ENCODE measurements at places on chromosomes 2 and 18.

GRCh38 chr2:237952851-237953250 lies 14.0 kb upstream of the UBE2F start:
- no peak for DNase-seq

DNA sequence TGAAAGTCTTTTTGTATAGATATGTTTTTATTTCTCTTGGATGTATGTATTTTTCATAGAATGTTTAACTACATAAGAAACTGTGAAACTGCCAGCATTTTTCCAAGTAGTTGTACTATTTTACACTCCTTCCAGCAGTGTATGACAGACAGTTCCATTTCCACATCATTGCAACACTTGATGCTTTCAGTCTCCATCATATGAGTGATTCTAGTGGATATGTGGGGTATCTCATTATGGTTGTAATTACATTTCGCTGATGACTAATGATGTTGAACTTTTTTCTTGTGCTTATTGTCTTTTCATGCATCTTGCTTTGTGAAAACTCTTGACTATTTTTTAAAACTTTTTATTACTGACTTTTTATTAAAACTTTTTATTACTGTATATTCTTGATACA lies 101.4 kb downstream of the ARHGAP28 start:
- no peak for DNase-seq

- no peak for DNase-seq
Measured at GRCh38 chr2:201220102-201220570, 37.2 kb downstream of the CASP10 start.

DNA sequence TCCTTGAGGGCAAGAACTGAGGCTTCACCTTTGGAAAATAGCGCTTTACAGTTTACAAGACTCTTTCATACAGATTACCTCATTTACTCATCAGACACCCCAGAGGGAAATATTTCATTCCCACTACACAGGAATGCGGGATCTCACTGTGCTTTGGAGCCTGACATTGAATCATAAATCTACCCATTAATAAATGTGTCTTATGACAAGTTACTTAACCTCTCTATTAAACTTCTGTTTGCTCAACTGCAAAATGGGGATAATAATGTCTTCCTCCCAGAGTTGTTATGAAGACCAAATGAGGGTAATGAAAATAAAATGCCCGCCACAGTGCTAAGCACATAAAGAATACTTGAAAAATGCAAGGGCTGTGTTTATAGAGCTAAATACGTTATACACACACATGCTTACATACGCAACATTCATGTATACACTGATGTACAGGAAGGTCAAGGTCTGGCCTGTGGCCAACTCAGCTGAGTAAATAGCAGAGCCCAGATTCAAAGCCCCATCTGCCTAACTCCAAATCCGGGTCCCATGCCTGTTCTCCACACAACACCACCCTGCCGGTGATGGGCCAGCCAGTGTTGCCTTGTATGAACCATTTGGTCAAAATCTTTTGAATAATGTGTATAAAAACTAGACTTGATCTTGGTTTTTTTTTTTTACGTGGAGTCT lies 77.8 kb upstream of the STPG4 start:
- no peak for DNase-seq

GRCh38 chr2:101135412-101136296 lies 15.5 kb downstream of the TBC1D8 start:
- DNase-seq, result no peak

- no peak for DNase-seq
Measured at GRCh38 chr2:111167076-111167862, 46.6 kb downstream of the BCL2L11 start.

DNA sequence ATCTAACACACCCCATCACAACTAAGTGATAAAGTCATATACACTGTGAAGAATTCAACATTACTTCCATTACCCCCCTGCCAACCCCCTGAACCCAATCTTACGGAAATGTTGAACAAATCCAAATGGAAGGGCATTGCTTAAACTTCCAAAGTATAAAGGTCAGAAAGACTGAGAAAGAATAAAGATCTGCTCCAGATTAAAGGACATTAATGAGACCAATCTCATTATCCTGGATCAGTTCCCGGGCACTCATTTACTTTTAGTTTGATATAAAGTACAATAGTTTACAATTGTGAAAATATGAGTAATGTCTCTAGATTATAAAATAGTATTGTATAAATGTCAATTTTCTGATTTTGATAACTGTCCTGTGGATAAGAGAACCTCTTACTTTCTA lies 229.4 kb downstream of the PID1 start:
- DNase-seq, result no peak

GRCh38 chr2:196660244-196660643 lies 20.7 kb downstream of the CCDC150 start:
- no peak for DNase-seq

GRCh38 chr2:54704688-54705605 lies 18.5 kb upstream of the EML6 start:
- DNase-seq, result no peak

- no peak for DNase-seq
Measured at GRCh38 chr2:212088353-212088752, 450.2 kb downstream of the ERBB4 start.

DNA sequence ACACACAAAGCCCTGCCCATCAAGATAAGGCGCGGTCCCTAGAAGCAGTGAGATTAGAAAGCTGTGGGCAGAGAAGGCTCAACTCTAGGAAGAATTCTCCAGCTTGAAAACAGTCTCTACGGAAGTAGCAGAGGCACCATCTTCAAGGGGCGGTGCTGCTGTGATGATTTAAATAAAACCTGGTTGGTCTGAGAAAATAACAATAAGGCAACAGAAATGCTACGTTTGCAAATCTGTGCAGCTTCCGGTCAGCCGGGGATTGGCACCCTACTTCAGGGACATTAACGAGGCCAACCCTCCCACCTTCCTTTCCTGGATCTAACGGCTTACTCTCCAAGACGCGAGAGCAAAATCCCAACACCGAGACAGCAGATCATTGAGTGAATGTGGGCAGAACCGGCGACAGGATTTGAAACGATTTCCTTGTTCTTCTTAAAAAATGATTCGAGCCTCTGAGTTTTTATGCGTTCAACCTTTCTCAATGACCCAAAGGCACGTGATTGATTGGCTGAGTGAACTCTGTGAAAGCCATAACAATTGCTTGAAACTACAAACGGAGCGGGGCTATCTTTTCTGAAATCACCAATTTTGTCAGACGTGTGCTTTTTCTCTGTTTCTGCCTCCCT lies 93.7 kb upstream of the ZNF516 start:
- no peak for DNase-seq

DNA sequence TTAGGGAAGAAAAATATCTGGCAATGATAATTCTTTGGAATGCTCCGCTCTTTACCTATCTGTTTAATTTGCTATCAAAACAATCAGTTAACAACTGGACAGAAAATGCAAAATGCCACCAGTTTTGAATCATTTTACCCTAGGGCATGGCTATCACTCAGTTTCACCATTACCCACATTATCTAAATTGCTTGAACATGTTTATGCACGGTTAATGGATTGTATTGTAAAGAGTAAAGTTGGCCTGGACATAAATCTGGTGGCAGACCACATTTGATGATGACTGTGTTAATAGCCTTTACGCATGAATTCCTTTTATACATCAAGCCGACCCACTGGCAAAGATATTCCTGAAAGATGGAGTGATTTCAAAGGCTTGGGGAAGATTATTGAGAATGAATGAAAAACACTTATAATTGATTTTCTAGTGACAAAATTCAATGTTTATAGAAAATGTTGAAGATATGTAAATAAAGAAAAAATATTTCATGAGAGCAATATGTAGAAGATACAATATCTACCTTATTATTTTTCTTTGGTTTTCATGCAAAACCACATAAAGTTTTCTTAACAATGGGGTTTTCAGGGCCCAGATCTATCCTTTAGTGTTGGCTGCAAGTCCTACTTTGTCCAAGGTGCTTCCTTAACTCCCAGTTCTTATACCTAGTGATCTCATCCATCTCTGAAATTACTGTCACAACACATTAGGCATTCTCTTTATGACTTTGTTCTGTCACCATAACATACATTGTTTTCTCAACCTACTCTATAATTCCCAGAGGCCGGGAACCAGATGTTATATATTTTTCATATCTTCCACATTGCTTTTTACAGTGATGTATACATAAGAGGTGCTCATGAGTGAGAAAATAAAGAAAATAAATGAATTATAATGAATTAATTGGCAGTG lies 265.1 kb downstream of the RIT2 start:
- no peak for DNase-seq

DNA sequence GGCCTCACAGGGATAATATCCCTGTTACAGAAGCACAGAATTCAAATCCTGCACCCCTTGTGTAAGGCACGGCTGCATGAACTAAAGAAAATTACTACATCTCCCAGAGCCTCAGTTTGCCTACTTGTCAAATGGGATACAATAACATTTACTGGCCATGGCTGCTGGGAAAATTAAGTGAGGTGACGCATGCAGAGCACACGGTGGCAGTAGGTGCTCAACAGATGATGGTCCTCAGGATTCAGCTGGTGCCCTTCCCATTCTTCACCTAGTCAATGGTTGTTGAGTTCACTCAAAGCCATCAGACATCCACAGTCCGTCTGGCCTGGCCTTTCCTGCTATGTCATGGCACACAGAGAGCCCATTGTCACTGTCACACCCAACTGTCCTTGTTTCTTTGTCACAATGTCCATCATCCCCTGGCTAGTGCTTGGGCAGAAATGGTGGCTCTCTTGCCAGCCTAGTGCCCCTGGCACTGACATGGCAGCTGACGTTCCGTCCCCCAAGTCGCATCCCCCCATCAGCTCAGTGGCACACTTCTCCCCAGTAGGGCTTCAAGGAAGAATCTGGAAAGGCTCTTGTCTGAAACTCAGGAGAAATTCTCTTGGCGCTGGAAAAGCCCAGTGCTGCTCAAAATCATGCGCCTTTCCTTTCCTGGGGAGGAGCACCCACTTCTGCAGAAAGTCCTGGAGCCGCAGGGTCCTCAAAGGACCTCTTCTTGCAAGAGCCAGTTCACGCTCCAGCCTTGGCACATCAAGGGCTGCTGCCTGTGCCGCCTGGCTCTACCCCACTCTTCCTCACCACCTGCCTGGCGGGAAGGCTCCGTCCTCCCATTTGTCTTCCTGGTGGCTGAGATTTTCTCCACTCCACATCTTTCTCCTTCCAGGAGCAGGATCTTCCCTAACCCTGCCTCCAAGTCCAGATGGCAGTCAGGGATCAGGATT lies 55.9 kb upstream of the SLC66A3 start:
- DNase-seq, result no peak

DNA sequence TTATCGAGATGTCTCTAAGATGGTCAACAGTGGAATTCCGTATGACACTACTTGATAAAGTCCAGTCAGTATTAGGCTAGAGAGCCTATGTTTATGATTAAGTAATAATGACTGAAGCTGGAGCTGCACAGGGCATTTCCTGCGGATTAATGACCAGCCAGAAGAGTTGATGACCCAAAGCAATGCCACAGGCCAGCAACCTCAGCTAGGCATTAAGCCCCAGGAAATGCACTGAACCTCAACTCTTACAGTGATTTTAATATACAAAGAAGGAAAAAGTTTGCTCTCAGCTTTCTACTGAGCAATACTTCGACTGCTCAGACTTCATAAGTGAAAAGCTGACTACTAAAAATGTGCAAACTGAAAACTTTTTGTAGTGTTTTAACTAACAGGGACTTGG lies 3.9 kb downstream of the KCTD1 start:
- no peak for DNase-seq

DNA sequence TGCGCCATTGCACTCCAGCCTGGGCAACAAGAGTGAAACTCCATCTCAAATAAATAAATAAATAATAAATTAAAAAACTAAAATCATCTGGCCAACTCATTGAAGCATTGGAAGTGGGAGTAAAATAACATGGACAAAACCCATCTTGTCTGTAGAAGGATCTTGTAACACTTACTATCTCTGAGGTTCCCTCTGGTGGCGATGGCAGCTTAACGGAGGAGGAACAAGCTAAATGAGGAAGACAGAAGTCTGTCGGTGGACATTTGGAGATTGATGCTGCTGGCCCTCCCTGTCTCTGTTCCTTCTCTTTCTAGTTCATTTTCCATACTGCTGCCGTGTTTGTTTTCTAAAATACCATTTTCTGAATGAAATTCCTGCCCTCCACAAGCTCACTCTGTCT lies 43.4 kb downstream of the ZCCHC2 start:
- no peak for DNase-seq

GRCh38 chr2:46157072-46157965 lies 139.9 kb upstream of the EPAS1 start:
- no peak for DNase-seq

DNA sequence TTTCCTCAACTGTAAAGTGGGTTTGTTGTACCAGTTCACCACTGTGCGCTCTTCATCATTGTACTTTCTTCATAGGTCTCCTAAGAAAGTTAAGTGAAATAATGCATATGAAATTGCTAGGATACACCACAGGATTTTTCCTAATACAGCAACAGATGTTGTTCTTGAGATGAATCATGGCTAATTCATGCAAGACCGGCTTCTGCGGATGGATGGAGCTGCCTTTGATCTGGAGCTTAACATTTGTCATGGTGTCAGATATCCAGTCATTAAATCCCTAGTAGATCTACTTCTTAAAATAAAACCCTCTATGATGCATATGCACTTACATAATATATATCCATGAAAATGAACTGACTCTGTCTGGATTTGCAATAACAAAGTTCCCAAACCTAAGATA lies 114.1 kb downstream of the COL6A3 start:
- DNase-seq, result no peak

- DNase-seq, result no peak
Measured at GRCh38 chr2:210099940-210100339, 71.3 kb downstream of the KANSL1L start.

DNA sequence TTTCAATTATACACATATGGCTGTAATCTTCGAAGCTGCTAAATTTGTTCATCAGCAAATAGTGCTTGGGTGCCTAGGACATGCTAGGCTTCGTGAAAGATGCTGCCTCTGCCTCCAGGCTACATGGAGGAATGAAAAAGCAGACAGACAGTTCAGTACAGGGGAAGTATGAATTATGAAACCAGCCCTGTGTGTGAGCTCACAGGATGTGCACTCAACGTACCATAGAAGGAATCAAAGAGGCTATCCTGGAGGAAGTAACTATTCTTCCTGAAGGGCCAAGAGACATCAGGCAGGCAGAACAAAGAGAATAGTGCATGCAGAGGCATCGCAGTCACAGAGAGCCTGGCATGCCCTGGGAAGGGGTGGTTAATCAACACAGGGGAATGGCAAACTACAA lies 61.4 kb downstream of the DYM start:
- no peak for DNase-seq

GRCh38 chr18:46324087-46324955 lies 220.1 kb downstream of the HAUS1 start:
- DNase-seq, result no peak

DNA sequence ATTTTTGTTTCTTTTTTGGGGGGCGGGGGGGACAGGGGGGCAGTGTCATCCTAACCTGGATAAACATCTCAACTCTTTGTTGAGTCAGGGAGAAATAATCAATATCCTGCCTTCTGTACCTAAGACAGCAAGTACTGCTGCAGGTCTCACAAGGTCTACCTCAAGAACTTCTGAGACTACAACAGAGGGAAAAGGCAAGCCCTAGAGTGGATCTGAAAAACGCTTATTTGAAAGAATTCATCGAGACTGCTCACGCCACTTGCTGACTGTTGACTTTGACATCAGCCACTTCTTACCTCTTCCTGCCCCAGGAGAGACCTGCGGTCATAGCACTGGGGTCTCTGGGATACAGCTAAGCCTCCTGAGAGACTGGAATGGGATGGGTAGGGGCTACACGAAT lies 8.4 kb downstream of the HDLBP start:
- DNase-seq, result no peak

Data from activated CD8-positive, alpha-beta memory T cell treated with anti-CD3 and anti-CD28 coated beads for 48 hours (primary cell).